ENCODE measurements at places on chromosomes 3 and 15.

- DNase-seq, result no peak
Measured at GRCh38 chr3:147428754-147429153, 19.6 kb downstream of the ZIC1 start.

DNA sequence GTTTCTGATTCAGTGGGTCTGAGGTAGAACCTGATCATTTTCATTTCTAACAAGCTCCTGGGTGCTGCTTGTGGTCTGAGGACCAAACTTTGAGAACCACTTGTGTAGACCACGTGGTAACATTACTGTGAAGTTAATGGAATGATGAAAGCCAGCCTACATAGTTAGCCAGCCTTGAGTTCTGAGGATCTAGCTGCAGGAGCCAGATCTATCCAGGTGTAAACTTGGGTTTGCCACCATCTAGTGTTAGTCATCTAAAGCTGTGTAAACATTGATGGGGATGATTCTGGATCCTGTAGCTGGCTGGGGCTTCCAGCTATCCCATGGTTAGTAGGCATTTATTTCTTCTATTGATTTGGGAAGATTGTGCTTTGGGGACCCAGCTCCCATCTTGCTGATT, 170.0 kb downstream of the TMEM108 start:
- DNase-seq, result no peak

DNA sequence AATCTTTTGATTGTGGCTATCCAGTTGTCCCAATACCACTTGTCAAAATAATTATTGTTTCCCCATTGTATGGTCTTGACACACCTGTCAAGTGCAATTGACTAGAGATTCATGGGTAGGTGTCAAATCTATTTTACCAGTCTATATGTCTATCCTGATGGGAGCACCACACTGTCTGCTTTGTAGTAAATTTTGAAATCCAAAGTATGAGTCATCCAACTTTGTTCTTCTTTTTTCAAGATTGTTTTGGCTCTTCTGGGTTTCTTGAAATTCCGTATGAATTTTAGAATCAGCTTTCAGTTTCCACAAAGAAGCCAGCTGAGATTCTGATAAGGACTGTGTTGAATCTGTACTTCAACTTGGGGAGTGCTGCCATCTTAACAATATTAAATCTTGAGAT, 71.9 kb downstream of the CSNK1G1 start:
- no peak for DNase-seq

- no peak for DNase-seq
Measured at GRCh38 chr3:39879581-39879980, 70.2 kb downstream of the MYRIP start.

DNA sequence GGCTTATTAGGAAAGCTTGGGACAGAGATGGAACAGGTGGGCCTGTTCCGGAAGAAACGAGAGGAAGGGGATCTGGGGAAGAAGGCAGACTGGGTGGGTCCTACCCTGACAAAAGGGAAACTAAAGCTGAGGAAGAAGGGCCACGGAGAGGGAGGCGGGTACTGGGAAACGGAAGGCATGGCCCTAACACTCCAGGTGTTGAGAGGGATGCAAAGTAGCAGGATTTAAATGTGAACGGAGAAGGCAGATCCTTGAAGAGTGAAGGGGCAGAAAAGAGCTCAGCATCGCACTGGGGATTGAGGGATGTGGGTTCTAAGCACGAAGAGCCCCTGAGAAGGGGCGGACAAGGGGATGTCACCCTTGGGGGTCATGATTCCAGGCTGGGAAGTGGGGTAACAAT, 735 bp downstream of the STIMATE start:
- DNase-seq, result no peak

DNA sequence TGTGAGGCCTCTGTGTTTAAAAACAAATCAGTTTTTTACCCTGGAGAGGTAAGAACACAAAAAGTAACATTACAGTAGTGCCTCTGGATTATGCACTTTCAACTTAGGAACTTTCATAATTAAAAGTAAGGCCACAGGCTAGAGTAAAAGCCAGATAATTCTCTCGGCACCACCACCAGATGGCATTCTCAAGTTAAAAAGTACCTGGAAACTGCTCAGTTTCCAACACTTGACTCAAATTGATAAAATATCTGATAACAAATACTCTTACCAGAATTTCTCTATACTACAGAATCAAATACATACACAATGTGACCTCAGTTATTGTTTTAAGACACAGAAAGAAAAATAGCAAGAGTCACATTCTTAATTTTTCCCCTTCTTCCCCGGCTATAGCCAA, 19.9 kb downstream of the SPICE1 start:
- peak; percentile 10 for DNase-seq

- peak; percentile 44 for DNase-seq
Measured at GRCh38 chr15:66387163-66388042, 691 bp downstream of the MAP2K1 start.

GRCh38 chr15:40310993-40311392, 3.3 kb upstream of the PLCB2 start:
- DNase-seq, result no peak

DNA sequence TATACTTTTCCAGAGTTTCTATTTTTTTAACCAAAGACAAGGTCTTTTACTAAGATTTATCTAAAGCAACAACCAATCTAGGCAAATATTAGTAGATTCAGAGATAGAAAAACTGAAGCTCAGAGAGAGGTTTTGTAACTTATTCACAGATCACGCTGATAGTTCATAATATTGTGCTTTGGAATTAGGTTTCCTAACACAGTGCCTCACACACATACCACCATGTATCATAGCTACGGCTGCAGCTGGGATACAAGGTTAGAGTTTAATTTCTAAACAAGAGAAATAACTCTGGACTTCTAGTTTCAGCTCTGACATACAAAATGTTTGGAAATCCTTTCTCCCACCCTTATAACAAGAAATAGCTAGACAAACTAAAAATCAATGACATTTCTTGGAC, 565.7 kb downstream of the PYDC2 start:
- DNase-seq, result no peak

DNA sequence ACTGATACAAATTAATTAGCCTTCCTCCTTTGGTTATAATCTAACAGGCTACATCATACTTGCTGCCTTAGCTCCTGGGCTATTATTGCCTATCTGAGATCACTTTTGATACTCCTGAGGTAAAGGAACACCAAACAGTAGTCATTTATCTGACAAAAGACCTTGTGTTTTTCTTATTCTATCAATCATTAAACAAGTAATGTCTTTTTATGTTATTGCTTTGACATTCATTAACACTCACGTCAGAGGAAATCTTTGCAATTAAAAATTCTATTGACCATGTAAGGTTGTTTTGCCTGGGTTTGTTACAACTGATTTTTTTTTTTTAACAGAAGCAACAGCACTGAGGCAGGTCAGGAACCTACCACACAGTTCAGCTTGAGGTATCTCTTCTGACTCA, 366.3 kb downstream of the MECOM start:
- no peak for DNase-seq

GRCh38 chr15:22872936-22873701, 34.7 kb downstream of the NIPA2 start:
- no peak for DNase-seq

DNA sequence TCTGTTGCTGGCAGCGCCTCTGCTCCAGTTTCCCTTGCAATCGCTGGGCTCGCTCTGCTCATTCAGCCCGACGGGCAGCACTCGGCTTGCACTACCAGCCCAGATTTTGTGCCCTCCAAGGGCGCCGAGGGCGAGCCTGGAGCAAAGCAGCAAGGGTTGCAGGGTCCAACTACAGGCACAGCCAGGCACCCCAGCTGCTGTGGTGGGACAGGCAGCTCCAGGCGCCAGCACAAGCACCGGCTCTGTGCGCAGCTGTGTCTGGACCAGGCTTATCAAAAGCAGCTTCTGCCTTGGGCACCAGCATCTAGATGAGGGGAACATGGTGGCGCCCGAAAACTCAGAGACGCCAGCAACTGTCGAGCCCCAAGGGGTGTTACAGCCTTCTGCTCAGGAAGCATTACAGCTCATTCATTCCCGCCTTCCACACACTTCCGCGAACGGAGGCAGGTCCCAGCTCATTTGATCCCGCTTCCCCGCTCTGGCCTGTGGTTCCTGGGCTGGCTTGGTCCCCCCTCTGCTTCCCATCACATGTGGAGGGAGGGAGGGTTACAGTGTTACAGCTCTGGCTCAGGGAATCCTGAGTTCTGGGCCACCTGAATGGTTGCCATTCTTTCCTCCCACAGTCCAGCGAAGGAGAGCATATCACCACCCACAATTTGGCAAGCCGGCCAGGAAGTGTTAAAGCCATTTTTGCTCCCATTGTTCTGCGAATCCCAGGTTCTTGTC, 409.9 kb upstream of the ALCAM start:
- no peak for DNase-seq

DNA sequence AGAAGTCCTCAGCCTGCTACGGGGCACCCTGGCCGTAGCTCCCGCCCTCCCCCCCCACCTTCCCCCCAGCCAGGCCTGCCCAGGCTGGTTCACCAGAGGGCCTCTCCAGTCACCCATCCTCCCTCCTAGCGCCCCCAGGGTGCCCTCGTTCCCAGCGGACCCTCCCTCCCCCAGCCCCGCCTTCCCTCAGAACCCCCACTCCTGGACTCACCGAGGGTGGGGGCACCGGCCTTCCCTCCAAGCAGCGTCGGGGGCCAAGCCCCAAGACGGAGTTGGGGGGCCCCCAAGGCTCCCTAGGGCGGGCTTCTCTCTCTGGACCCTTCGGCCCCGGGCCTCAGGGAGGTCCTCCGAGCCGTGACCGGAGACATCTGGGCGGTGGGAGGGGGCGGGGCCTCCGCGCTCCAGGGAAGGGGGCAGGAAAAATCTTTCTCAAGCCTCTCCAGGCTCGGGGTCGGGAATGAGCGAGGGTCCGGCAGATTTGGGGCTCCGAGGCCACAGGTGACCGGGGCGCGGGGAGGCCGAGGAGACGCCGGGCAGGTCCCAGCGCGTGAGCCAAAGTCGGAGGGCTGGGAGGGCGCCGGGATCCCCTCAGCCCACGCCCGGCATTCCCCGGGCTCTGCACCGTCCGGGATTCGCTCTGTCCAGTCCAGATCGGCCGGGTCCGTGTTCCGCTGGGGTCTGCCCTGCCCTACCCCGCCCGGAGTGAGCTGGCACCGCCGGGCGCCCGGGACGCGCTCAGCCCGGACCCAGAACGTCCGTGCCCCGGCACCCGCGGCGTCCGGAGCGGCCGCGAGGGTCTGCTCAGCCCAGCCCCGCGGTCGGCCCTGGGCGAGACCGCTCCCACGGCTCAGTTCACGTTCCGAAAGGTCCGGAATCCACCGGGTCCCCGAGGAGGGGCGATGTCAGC, 999 bp downstream of the INSYN1 start:
- no peak for DNase-seq

GRCh38 chr3:123044981-123045763, 17.6 kb upstream of the SEMA5B start:
- no peak for DNase-seq

GRCh38 chr15:35000511-35000910, 12.4 kb upstream of the ZNF770 start:
- DNase-seq, result no peak

Data from hippocampal formation (tissue), 2 donors.